Activated CD8-positive, alpha-beta memory T cell treated with anti-CD3 and anti-CD28 coated beads, Interleukin-2, amount 50 U/mL, for 4 hours (primary cell): ENCODE measurements at places on chromosomes 6 and 20.

- DNase-seq = no peak
These were observed 239.3 kb upstream of the KCNG1 start for GRCh38 chr20:51262240-51262639.

DNA sequence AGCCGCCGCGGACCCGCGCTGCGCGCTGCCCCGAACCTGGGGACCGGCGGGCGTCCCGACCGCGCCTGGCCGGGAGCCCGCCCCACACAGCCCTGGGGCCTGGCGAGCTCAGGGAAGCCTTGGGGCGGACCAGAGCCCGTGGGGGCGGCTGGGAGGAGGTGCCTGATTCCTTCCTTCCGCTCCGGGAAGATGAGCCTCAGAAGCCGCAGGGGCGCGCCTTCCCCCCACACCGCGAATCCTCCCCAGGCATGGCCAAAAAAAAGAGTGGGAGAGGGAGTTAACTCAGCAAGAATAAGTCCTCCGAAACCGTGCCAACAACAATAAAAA lies at the start of gene CBLN4:
TSS of gene CBLN4 (minus strand) at position 131 of the 327 bp plus-strand sequence. CDS start 1,348 bp downstream, outside the sequence.
- DNase-seq = no peak

DNA sequence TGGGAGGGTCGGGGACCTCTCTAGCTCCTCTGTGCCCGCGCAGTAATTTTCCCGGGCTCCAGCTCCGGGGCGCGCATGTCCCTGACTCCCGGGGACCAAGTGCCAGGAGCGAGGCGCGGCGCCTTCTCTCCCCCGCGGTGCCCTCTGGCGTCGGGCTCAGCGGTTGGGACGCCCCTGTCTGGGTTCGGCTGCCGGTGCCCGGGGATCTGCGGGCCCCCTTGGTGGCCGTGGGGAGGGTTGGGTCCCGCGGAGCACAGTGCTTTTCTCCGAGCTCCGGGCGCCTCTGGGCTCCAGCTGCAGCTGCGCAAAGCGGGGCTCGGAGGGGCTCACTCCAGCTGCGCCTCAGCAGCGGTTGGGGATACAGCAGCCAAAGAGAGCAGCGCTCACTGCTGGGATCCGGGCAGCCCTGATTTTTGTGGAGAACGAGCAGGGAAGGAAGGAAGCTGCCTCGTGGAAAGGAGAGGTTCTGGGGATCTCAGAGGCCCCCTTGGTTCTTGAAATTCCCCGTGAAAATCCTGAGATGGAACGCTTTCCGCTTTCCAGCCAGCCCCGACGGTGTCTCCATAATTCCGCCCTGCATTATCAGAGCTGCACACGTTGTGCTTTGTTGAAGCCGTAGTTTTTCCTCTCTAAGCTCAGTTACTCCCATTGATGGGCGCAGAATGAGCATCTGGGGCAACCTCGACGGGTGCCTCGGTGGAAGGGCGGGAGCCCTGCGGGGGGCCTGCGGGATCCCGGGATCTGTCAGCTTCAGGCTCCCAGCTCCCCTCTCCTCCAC lies 861 bp downstream of the PPP1R14C start:
- no peak for DNase-seq

GRCh38 chr20:40880063-40880728 lies 148.4 kb upstream of the TOP1 start:
- no peak for DNase-seq

GRCh38 chr20:6940876-6941275 lies 173.4 kb downstream of the BMP2 start:
- no peak for DNase-seq

DNA sequence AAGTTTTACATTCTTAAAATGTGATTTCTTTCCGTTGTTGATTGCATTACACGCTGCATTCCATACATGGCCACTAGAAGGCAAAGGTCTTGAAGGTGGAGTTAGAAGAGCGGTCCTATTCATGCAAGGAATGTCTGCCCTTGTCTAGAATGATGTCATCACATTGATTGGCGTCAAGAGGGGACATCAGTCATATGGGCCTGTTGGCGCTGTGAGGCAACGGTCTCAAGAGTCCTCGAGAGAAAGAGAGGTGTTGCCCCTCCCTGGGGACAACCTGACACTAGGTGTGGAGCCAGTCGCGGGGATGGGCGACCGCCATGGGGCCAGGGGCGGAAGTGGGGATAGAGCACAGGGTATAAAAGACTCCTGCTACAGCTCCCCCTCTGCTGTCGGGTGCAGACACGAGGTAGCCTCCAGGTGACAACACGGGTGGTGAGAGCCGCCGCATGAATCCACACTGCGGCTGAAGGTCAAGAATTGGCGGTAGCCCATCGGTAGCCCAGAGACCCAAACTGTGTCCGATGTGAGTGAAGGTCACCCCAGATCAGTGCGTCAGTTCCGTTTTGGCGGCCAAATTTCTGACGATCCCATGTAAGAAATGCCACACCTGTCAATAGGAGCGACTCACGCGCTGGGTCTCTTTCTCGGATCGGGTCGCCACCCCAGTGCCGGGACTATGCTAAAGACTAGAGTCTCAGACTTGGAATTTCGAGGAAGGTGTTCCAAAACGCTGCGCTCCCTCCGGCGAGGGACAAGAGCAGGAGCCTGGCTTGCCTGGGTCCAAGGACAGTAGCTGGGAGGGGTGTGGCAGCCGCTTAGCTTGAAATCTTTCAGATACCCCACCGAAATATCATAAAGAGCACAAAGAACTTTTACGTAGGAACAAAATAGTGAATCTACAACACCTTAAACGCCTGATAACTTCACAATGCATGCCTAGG lies 93.2 kb upstream of the ZNF184 start:
- no peak for DNase-seq

DNA sequence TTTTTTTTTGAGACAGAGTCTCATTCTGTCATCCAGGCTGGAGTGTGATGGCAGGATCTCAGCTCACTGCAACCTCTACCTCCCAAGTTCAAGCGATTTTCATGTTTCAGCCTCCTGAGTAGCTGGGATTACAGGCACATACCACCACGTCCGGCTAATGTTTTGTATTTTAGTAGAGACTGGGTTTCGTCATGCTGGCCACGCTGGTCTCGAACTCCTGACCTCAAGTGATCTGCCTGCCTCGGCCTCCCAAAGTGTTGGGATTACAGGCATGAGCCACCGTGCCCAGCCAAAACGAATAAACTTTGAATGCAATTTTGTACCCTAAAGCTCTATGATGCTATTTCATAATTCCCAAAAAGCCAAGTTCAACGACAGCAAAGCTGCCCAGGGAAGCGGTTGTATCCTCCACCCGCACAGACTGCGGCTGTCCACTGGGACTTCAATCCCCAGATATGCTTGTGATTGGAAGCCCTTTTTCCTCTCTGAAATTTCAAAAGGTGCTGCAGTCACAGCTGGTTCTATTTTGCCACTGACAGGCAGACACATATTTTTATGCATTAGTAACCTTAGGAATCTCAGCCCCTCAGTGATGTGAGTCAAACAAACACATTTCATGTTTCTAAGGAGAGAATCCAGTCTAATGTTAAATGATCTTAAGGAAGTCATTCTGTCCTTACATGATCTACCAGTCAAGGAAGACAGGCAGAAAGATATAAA lies 8.7 kb upstream of the RAMACL start:
- no peak for DNase-seq

DNA sequence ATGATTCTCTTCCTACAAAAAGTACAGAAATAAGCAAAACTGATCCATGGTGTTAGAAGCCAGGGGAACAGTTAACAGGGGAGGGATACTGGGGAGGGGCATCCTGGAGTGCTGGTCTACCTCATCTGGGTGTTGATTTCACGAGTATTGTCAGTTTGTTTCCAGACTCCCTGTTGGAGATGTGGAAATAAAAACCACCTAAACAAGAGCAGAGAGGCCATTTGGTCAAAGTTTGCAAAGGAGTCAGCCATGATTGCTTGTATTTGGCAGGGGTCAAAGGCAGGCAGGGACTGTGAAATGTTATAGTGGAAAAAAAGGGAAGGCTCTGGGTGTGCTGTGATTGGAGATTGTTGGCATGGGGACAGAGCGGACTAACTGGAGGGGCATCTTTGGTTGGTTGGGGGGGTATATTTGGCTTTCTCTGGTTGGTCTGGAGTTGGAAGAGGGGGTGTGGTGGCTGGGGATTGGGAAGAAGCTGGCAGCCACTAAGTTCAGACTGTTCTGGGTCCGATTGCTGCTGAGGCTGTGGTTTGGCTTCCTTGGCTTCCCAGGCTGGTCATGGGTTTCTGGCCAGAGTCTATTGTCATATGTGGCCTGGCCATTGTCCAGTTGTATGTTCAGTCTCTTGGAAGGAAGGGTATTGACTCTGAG lies 14.9 kb upstream of the PANK2 start:
- no peak for DNase-seq

GRCh38 chr6:157372501-157373280 lies 8.3 kb upstream of the ZDHHC14 start:
- no peak for DNase-seq

GRCh38 chr20:52747845-52748284 lies 224.3 kb upstream of the TSHZ2 start:
- DNase-seq = no peak

DNA sequence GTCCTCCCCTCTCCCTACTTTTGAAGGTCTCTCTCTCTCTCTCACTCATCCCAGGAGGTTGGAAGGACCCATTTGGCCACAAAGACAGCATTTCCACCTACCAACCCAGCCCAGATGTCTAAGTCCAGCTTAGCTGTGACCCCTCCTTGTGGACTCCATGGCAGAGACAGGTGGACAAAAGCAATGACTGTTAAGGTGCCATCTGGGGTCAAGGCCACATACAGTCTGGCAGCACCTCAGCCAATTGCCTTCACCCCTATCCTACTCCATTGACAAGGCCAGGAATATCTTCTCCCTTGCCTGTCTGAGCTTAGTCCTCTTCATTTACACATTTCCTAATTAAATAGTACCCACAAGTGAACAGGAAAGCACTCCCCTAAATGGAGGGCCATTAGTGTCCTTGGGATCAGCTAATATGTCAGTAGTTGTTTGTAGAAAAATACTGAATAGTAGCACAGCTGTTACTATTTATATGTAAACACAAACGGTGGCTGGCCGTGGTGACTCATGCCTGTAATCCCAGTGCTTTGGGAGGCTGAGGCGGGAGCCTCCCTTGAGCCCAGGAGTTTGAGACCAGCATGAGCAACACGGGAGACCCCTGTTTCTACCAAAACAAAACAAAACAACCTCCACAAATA lies 28.8 kb downstream of the GCM1 start:
- no peak for DNase-seq

- no peak for DNase-seq
These were observed 4.6 kb downstream of the PTPN1 start for GRCh38 chr20:50514750-50515149.

- no peak for DNase-seq
These were observed 36.5 kb downstream of the LAMP5 start for GRCh38 chr20:9550871-9551270.

GRCh38 chr6:113649276-113649675 lies 207.9 kb upstream of the MARCKS start:
- no peak for DNase-seq

GRCh38 chr6:33451606-33452005 lies 2.8 kb upstream of the ZBTB9 start:
- no peak for DNase-seq

DNA sequence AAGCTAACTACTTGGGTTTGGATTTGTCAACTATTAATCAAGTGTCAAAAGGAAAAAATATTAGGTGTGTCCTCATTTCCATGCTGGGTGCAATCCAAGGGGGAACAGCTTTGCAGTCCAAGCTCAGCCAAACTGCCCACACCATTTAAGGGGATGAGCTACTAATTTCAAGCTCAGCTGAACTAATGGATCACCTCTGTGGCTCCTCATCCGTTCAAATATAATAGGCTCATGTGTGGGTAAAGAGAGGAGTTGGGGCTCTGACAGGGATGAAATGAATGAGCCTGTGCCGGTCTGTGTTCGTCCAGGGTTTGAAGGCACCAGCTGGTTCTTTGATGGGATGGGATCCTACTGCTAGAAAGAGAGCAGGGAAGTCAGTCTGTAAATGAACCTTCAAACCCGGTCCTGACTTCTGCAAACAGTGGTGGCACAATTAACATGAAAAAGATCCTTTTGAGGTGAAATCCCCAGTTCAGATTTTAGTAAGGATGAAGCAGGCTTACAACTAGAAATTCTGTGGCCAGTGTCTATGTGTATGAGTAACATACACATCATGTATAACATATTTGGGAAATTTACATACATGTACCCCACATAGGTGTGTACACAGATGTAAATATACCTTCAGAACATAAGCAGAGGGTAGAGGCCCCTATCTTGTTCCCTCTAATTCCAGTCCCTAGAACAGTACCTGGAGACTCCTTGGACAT lies 41.9 kb downstream of the TTI1 start:
- no peak for DNase-seq

- no peak for DNase-seq
These were observed 313.1 kb downstream of the LRFN2 start for GRCh38 chr6:40274058-40274457.

DNA sequence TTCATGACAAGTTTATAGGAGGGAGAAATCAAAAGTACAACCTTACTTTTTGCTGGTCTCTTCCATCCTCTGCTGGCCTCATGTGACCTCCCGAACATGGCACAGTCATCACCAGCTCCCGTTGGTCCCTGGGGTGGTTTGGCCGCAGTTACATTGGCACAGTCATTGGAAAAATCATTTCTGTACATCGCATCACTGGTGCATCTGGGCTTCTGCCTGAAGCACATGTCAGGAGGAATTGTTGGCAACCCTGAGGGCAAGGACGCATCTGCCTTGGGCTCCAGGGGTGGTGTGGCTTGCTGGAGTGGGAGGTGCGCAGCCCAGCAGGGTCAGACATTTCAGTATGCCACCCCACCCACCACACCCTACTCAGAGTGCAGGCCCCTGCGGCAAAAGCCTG lies 162.9 kb upstream of the SLC24A3 start:
- DNase-seq = no peak

DNA sequence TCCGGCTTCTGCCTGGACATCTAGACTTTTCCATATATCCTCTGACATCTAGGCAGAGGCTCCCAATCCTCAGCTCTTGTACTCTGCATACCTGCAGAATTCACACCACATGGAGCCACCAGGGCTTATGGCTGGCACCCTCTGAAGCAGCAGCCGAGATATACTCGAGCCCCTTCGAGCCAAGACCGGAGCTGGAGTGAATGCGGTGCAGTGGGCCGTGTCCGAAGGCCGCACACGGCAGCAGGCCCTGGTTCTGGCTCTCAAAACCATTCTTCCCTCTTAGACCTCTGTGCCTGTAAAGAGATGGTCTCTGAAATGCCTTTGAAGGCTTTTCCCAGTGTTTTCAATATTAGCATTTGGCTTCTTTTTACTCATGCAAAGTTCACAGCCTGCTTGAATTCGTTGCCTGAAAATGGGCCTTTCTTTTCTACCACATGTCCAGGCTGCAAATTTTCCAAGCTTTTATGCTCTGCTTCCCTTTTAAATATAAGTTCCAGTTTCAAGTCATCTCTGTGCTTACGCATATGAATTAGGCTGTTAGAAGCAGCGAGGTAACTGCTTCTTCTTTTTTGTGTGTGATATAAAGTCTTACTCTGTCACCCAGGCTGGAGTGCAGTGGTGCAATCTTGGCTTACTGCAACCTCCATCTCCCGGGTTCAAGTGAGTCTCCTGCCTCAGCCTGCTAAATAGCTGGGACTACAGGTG lies 3.8 kb upstream of the SIRPB1 start:
- DNase-seq = no peak

GRCh38 chr6:84263557-84263956 lies 36.1 kb upstream of the CEP162 start:
- DNase-seq = no peak
